ENCODE measurements at places on chromosomes 4 and X. TPM values are rescaled to one million over a fixed set of nuclear protein-coding genes. Genes with fewer than 3 reads are reported as not detected.

The DNAAF6 gene
- not detected for total RNA-seq

GRCh38 chrX:9647431-9647830 lies 118.2 kb downstream of the GPR143 start:
- no peak for DNase-seq

GRCh38 chr4:176565049-176565448 lies 227.7 kb downstream of the VEGFC start:
- DNase-seq: no peak

The ETDA gene
- not detected for total RNA-seq

The CLGN gene
- 44.7 TPM for total RNA-seq
